A549 treated with GW870086 at 1 μM for 4 hours (cell line): ENCODE measurements at places on chromosomes 3 and 15. TPM values are rescaled to one million over a fixed set of nuclear protein-coding genes. Genes with fewer than 3 reads are reported as not detected.

The SV2B gene
- total RNA-seq, result 0.06 to 0.15 TPM (median 0.12 TPM) in 4 of 5 replicates, not detected in the other

The ELL3 gene
- total RNA-seq, result 1.3 to 2.4 TPM (median 1.7 TPM) in 5 replicates

The SAMD7 gene
- not detected in 5 replicates for total RNA-seq

The FOXB1 gene
- not detected in 5 replicates for total RNA-seq

The TSEN2 gene
- total RNA-seq, result 17.3 to 19.0 TPM (median 17.5 TPM) in 5 replicates

The ZIC4 gene
- not detected in 5 replicates for total RNA-seq

The NPAP1 gene
- total RNA-seq, result not detected in 5 replicates

The CAPN3 gene
- 0.15 to 0.35 TPM (median 0.30 TPM) in 4 of 5 replicates, not detected in the other for total RNA-seq

The GP9 gene
- not detected in 5 replicates for total RNA-seq

The NRROS gene
- not detected in 5 replicates for total RNA-seq

The FAM240A gene
- not detected in 5 replicates for total RNA-seq

The SLC22A14 gene
- not detected in 5 replicates for total RNA-seq

The CPNE9 gene
- 0.08 to 0.37 TPM (median 0.15 TPM) in 5 replicates for total RNA-seq

The CATSPER2 gene
- 0.34 to 1.4 TPM (median 0.66 TPM) in 5 replicates for total RNA-seq

The IGF1R gene
- 39.1 to 53.3 TPM (median 52.2 TPM) in 5 replicates for total RNA-seq

The DLEC1 gene
- total RNA-seq, result 0.06 TPM in 1 of 5 replicates, not detected in the others

The ERICH6 gene
- total RNA-seq, result 0.06 TPM in 1 of 5 replicates, not detected in the others

The MYL3 gene
- total RNA-seq, result 0.35 TPM in 1 of 5 replicates, not detected in the others

The SPATA12 gene
- 0.25 to 0.44 TPM (median 0.39 TPM) in 5 replicates for total RNA-seq

The GOLGA6D gene
- 0.05 to 0.09 TPM in 2 of 5 replicates, not detected in the others for total RNA-seq

The SLC6A1 gene
- 0.03 TPM in 1 of 5 replicates, not detected in the others for total RNA-seq

The BFSP2 gene
- total RNA-seq, result not detected in 5 replicates

The RTP3 gene
- not detected in 5 replicates for total RNA-seq

The AADACL2 gene
- total RNA-seq, result not detected in 5 replicates

The THSD4 gene
- 19.4 to 29.2 TPM (median 26.4 TPM) in 5 replicates for total RNA-seq

The DPPA4 gene
- not detected in 5 replicates for total RNA-seq

The TGM5 gene
- total RNA-seq, result not detected in 5 replicates

The RPL29 gene
- 1,309 to 1,553 TPM (median 1,319 TPM) in 5 replicates for total RNA-seq

The GOLGA6L7 gene
- total RNA-seq, result not detected in 5 replicates

The TLE3 gene
- 14.2 to 18.8 TPM (median 17.5 TPM) in 5 replicates for total RNA-seq

The SCN11A gene
- 0.02 TPM in 1 of 5 replicates, not detected in the others for total RNA-seq

The PLA2G4B gene
- total RNA-seq, result 0.98 to 2.3 TPM (median 2.1 TPM) in 5 replicates

The DNAH12 gene
- total RNA-seq, result 0.05 to 0.16 TPM (median 0.08 TPM) in 3 of 5 replicates, not detected in the others

The SI gene
- not detected in 5 replicates for total RNA-seq

The ISL2 gene
- 2.1 to 4.4 TPM (median 3.8 TPM) in 5 replicates for total RNA-seq

The ECE2 gene
- not detected in 5 replicates for total RNA-seq

The NOP10 gene
- total RNA-seq, result 531 to 628 TPM (median 546 TPM) in 5 replicates

The DNAJA4 gene
- 0.08 TPM in 1 of 5 replicates, not detected in the others for total RNA-seq

The HCN4 gene
- total RNA-seq, result 0.22 to 0.37 TPM (median 0.26 TPM) in 5 replicates

The KNG1 gene
- 0.02 TPM in 1 of 5 replicates, not detected in the others for total RNA-seq

The GUCA1C gene
- not detected in 5 replicates for total RNA-seq

The SAXO2 gene
- total RNA-seq, result 1.3 to 2.8 TPM (median 2.1 TPM) in 5 replicates
